ENCODE measurements at places on chromosomes 6 and 20. TPM values are rescaled to one million over a fixed set of nuclear protein-coding genes. Genes with fewer than 3 reads are reported as not detected.
A peak's percentile ranks its signal among the peaks of the same experiment; 100 is the strongest.

GRCh38 chr6:137486416-137486815 lies 7.8 kb downstream of the OLIG3 start:
- DNase-seq, result no peak

GRCh38 chr6:86756640-86757229 lies 180.6 kb upstream of the HTR1E start:
- DNase-seq, result no peak

- no peak for DNase-seq
Measured at GRCh38 chr20:45291526-45291925, 15.1 kb upstream of the RBPJL start.

DNA sequence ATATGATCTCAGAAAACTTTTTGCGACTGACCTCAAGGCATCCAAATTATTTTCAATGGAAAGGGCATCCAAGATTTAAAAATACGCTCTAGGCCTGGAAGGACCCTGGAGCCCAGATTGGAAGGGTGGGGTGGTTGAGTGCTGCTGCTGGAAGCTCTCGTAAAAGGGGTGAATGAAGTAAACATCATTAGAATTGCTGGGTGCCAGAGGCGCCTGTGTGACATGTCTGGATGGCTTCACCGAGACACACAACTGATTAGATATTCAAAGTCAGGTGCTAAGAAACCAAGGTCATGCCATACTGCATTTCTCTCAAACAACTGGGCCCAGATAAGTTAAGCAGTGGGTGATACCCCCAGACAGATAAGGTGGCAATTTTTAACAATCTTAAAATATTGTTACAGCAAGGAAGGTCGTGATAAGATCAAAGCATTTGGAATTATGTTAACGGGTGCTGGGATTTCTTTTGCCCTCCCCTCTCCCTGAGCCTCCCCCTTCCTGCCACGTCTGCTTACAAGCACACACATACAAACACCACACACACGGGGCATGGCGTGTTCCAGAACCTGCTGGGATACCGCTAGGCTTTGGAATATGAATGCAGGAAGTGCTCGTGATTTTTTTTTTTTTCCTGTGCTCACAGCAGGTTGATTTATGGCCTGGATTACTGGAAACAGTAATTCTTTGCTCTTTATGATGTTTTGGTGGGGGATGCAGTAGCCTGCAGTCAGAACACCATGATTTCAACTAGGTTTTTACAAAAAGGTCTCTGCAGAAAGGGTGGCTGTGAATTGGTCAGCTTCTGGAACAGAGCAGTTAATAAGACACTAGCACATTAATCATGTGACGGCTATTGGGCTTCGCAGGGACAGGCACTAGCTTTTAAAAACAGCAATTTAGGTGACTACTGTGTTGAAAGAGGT lies 551.2 kb downstream of the QKI start:
- DNase-seq, result no peak

GRCh38 chr6:134984821-134985220 lies 34.9 kb upstream of the ALDH8A1 start:
- DNase-seq, result no peak

GRCh38 chr6:4133941-4134838 lies 1.2 kb downstream of the ECI2 start:
- DNase-seq, result no peak

DNA sequence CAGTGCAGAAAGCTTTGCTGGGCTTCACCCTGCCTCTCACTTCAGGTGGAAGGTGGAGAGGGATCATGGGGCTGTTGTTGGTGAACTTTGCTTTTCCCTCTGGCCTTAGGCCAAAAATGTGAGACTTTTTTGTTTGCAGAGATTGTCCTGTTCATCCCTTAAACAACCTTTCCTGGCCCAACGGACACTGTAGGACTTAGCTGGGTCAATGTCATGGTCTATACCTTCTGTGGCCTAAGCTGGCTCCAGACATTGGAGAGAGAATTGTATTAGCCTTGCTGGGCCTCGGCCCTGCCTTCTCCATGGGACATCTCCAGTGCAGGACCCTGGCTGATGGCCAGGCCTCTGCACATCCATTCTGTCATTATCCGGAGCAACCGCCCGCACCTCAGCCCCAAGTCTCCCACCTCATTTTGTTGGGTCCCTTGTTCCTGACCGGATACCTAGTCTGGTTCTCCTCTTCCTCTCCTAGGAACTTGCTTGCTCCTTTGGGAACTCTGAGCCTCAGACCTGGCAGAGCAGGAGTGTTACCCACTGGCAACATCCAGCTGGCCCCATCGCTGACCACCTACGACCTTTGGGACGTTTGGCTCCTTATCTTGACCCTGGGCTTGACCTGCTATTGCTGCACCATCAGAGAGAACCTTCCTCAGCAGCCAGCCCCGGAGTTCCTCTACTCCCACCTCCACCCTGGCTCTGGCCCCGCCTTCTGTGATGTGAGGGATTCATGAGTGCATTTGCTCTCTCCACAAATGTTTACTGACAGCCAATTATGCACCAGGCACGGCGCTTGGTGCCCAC lies 128.2 kb downstream of the BANF2 start:
- DNase-seq, result no peak

DNA sequence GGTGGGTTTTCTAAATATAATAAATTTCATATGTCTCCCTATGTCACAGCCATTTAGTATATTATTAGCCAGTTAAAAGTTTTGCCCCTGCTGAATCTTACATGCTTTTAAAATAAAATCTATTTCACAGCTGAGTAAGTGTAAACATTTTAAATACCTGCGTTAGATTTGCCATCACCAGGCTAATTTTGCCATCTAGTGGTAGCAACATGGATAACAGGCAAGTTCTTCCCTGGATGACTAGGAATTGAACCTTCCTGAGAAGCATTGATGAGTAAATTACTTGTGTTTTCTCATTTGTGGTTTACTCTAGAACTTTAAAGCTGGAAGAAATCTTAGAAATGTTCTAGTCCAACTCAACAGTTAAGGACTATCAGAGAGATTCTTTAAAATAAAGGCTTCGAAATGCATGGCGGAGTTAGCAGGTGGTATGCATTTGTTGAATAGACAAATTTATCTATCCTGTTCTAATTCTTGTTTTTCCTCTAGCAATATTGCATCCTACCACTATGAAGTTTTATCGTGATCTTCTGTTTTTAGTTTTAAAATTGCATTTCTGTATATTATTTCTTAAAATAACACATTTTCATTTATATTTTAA lies 2.6 kb downstream of the PRSS35 start:
- peak; percentile 57 for DNase-seq

- DNase-seq, result no peak
Measured at GRCh38 chr20:5737966-5738365, 12.2 kb upstream of the SHLD1 start.

- DNase-seq, result no peak
Measured at GRCh38 chr6:160950507-160950906, 41.1 kb upstream of the MAP3K4 start.

DNA sequence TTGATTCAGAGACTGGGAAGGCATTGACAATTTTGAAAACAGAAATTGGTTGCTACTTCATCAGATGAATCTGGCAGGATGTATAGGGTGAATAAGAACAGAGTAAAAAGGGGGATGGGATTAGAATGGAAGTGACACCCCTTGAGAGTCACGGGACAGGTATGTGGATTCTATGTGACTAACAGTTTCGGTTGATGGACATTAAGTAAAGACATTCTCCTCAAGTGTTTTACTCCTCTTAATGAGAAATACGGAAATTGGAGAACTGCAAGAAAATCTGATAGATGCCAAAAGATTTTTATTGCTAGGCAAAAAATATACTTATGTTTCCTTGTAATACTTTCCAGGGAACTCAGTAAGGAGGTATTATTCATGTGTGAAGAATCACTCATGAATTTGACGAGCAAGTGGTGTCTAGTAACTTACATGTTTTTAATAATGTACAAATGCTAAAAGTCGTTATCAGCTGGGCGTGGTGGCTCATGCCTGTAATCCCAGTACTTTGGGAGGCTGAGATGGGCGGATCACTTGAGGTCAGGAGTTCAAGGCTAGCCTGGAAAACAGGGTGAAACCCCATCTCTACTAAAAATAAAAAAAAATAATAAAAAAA lies 135.8 kb downstream of the KIF16B start:
- no peak for DNase-seq

- no peak for DNase-seq
Measured at GRCh38 chr6:106216527-106216926, 109.0 kb downstream of the ATG5 start.

- DNase-seq, result no peak
Measured at GRCh38 chr6:13278164-13278563, 50.2 kb downstream of the TBC1D7 start.

DNA sequence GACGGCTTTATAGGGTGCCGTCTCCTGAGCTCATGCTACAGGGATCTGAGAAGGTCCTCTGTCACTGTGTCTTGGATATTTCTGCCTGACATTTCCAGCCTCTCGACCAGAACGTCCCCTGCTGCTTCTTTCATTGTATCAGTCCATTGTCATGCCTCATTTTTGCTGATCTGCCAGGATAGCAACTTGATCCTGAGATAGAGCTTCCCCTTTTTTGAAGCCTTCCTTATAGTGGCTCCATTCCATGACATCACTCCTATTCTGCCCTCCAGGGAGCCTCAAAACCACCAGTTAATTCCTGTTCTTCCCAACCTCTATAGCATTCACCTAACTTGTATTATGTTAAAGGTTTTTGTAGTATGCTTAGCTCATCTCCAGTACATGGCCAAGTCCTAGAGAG lies 431.8 kb upstream of the NOX3 start:
- DNase-seq, result no peak

GRCh38 chr6:2209226-2209809 lies 36.1 kb downstream of the GMDS start:
- peak; percentile 45 for DNase-seq

DNA sequence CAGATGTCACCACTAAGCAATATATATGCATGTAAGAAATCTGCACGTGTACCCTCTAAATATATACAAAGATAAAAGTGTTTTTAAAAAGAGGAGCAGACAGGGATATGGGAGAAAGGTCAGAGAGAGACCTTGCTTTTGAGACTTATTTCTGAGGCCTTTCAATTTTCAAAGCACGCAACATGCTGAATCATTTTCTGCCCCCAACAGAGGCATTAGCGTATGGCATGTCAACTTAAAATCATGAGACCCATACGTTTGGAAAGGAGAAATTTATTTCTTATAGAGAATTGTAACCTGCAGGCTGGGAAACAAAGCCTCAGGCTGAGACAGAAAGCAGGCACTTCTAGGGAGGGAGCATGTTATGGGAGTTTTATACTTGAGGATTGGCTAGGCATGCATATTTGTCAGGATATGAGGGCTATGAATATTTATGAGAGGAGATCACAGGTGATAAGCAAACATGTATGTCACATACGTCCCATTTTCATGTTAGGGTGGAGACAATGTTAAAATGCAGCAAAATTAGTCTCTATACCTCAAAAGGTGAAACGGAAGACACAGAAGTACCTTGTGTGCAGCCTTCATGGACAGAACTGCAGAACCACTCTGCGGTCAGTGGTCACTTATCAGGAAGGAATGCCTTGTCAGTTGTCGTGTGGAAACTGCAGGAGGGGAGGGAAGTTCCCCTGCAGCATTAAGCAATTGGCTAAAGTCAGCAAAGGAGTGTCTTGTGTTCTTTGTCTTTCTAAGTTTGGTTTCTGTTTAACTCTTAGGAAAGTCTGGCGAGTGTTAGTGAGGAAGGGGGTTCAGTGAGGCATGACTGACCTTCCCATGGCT lies 6.3 kb upstream of the GABRR2 start:
- DNase-seq, result no peak

- DNase-seq, result no peak
Measured at GRCh38 chr20:48823960-48824498, 3.8 kb downstream of the PREX1 start.

GRCh38 chr6:156807028-156807427 lies 29.9 kb downstream of the ARID1B start:
- no peak for DNase-seq

DNA sequence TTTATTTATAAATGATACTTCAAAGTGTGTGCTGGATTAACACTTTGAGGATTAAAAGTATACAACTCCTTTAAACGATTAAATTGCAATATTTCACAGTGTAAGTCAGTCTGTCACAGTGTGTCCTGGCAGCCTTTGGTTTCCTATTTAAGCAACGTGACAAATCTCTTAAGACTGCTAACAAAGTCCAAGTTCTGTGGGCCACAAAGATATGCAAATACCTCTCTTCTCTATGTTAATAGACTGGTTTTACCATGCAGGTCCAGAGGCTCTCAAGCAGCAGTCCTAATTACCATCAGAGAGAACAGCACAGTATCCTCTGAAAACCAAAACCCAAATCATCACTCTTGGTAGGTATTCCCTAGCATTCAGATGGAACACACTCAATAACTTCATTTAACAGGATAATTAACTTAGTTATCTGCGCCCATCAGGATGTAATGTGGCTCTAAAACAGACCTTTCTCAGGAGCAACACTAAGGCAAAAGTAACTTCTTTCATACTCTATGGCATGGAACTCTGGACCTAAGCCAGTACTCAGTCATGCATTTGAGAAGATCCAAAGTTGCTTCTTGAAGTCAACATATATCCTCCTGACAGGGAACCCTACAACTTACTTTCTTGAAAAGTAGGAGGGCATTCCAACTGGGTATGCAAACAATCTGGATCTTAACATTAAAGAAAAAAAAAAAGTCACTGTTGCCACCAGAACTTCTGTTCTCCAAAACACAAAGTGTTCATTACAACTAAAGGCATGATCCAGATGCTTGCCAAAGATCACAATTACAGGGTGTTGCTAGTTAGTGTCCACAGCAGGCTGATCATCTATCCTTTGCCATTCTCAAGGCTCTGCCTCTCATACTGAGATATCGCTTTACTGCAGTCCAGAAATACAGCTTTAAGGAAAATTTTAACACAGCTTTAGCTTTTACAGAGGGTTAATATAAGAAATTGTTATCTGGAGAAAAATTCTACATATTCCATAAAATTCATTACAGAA lies 53.2 kb downstream of the MAN1A1 start:
- no peak for DNase-seq

DNA sequence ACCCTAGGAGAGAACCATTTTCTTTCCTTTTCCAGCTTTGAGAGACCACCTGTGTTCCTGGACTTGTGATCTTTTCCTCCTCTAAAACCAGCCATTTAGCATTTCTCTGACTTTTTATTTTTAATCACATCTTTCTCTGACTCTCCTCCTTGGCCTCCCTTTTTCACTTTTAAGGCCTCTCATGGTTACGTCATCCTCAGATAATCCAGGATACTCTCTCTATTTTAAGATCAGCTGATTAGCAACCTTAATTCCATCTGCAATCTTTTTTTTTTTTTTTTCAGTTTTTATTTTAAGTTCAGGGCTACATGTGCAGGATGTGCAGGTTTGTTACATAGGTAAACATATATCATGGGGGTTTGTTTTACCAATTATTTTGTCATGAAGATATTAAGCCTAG lies 54.0 kb downstream of the RFPL4B start:
- no peak for DNase-seq

- DNase-seq, result no peak
Measured at GRCh38 chr20:50728486-50728980, 2.8 kb upstream of the PARD6B start.

MCCD1 gene
- total RNA-seq, result not detected

CYP39A1 gene
- 0.54 TPM for total RNA-seq

MTCH1 gene
- total RNA-seq, result 161 TPM

DEFB113 gene
- total RNA-seq, result not detected

UNC93A gene
- not detected for total RNA-seq

MROH8 gene
- 0.79 TPM for total RNA-seq

EFCAB8 gene
- total RNA-seq, result 0.42 TPM

GPR63 gene
- total RNA-seq, result 3.5 TPM

TUBB2B gene
- total RNA-seq, result 0.86 TPM

CEP85L gene
- 4.9 TPM for total RNA-seq

LST1 gene
- 0.69 TPM for total RNA-seq

All from HCT116 (cell line).